ENCODE measurements at places on chromosomes 12 and 14. TPM values are rescaled to one million over a fixed set of nuclear protein-coding genes. Genes with fewer than 3 reads are reported as not detected.

- no peak for DNase-seq
Measured at GRCh38 chr12:57178213-57178612, 30.8 kb upstream of the LRP1-AS start.

DNA sequence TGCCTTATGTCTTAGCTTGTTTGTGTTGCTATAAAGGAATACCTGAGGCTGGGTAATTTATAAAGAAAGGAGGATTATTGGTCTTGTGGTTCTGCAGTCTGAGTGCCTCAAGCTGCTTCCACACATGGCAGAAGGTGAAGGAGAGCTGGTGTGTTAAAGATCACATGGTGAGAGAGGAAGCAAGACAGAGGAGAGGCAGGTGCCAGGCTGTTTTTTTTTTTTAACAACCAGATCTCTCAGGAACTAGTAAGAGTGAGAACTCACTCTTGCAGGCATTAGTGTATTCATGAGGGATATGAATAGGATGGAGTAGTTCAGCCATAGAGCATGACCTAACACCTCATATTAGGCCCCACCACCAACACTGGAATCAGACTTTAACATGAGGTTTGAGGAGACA is 123.4 kb downstream of the CMAS start:
- no peak for DNase-seq

GRCh38 chr12:108700833-108701541 is 30.3 kb downstream of the CORO1C start:
- DNase-seq = no peak

DNA sequence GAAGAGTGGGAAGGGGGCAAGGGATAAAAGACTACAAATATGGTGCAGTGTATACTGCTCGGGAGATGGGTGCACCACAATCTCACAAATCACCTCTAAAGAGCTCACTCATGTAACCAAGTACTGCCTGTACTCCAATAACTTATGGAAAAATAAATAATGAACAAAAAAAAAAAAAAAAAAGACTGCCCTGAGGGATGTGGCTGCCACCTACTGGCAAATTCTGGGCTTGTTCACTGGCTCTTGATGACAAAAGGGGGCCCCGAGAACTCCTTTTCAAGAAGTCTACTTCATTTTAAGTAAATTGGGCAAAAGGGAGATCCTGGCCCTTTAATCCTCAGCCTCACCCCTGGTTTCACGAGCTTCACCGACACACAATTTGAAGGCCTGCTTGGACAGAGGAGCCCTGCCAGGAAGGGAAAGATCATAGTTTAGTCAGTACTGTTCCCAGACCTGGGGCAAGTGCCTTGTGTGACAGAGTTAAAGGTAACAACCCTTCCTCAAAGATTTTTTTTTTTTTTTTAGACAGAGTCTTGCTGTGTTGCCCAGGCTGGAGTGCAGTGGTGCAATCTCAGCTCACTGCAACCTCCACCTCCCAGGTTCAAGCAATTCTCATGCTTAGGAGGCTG is 26.1 kb upstream of the STAC3 start:
- peak; percentile 48 for DNase-seq

RFX4 gene
- total RNA-seq = not detected

- DNase-seq = no peak
Measured at GRCh38 chr12:128603573-128604115, 220.1 kb downstream of the SLC15A4 start.

- DNase-seq = no peak
Measured at GRCh38 chr14:68756000-68756481, 36.8 kb downstream of the ZFP36L1 start.

DNA sequence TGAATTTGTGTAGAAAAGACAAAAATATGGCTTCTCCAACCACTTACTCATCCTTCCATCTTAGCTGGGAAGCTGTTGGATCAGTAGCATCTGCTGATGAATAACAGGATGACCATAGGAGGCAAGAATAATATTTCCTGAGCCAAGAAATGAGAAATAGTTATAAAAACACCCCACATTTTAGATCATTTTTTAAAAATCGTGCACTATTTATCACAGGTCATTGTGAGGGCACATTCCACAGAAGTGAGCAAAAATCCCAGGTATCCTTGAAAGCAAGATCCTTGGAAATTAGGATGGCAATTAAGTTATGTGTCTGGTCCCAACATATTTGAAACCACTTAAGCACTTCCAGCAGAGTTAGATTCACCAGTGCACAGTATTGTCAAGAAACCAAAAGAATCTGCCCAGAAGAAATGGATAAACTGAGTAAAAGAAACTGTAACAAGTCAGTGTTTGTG is 8.4 kb downstream of the FAR2 start:
- DNase-seq = no peak

- DNase-seq = no peak
Measured at GRCh38 chr14:90831821-90832220, 15.6 kb upstream of the TTC7B start.

GRCh38 chr12:51405801-51406207 is 14.6 kb upstream of the GALNT6 start:
- no peak for DNase-seq

DNA sequence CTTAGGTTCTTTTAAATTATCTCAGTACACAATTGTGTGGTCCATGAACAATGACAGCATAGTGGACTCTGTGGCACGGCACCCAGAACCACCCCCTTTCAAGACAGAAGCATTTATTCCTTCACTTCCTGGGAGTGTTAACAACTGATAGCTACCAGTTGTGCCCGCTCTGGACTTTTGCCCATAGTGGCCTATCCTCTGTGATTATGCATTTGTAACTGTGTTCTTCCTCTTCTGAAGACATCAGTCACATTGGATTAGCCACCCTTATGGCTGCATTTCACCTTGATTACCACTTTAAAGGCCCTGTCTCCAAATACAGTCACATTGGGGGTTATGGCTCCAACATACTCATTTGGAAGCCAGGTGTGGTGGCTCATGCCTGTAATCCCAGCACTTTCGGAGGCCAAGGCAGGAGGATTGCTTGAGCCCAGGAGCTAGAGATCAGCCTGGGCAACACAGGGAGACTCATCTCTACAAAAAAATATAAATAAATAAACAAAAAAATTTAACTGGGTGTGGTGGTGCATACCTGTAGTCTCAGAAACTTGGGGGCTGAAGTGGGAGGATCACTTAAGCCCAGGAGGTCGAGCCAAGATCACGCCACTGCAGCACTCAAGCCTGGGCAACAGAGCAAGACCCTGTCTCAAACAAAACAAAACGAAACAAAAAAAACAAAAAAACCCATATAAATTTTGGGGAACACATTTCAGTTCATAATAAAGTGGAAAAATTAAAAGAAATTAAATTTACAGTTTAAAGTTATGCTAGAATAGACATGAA is 27.6 kb upstream of the PHC1 start:
- DNase-seq = no peak

PWP1 gene
- 22.4 TPM for total RNA-seq

GRCh38 chr12:94621662-94622359 is 28.5 kb downstream of the TMCC3 start:
- DNase-seq = peak; percentile 42

NELL2 gene
- 5.8 TPM for total RNA-seq

GRCh38 chr12:53627919-53628318 is 1.7 kb upstream of the ATF7 start:
- no peak for DNase-seq

GRCh38 chr14:68633131-68633991 is 159.5 kb downstream of the ZFP36L1 start:
- DNase-seq = no peak

MYF5 gene
- total RNA-seq = not detected

DNA sequence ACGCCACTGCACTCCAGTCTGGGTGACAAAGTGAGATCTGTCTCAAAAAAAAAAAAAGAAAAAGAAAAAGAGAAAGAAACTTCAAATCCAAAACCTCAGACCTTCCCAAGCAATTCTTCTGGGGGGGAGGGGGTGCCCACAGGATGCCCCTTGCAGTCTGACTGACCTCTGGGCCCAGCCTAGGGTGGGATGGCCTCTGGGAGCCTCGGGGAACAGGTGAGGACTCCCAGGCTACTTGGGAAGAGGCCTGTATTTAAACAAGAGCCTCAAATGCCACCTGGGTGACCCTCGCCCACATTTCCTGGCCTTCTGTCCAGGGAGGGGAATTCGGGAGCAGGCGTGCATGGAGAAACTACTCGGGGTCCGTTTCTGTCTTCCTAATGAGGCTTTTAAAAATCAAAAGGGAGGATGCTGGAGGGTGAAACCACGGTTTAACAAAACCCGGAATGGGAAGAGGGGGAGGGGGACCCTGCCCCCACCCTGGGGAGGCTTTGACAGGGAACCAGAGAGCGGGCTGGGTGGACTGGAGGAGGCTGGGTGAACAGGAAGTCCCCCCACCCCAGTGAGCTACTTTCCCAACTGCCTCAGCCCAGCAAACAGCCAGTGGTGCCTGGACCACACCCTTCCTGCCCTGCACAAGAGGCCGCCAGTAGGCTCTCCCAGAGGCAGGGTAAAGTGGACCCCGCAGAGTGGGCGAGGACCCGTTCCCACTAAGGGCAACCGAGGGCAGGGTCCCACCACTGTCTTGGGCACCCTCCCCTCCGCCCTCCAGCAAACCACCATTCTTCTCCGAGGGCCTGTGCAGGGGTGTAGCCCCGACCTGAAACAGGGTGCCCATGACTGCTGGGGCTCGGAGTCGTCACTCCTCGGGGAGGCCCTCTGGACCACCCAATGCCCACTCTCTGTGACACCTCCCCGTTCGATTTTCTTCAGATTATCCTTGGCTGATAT is 1.5 kb upstream of the FBRSL1 start:
- peak; percentile 60 for DNase-seq

GRCh38 chr14:64549791-64550620 is at the start of gene PPP1R36:
Gene PPP1R36 (plus strand): TSS chr14:64549961. CDS start chr14:64549998, 37 bp downstream.
- DNase-seq = peak; percentile 84

DNA sequence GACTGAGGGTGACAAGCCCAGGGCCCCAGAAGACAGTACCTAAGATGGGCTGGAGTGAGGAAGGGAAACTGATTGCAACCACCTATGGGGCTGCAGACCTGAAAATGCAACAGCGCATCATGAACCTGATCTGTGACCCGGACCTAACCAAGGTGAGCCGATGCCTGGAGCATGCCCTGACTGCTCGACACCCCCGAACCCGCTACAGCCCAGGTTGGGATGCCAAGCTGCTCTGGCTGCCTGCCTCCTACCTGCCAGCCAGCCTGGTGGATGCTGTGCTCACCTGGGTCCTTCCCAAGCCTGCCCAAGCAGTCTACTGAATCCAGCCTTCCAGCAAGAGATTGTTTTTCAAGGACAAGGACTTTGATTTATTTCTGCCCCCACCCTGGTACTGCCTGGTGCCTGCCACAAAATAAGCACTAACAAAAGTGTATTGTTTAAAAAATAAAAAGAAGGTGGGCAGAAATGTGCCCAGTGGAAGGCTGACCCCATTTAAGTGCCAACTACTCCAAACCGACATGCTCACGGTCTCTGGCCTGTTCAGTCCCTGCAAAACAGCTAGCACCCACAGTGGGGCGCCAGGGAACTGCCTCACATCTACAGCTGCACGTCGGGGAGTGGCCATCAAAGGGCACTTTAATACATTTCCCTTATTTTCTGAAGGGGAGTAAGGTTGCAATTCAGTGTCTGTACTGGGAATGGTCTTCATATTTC is 4.2 kb downstream of the RDH5 start:
- peak; percentile 84 for DNase-seq

GRCh38 chr12:79452906-79453305 is 237.9 kb downstream of the PAWR start:
- no peak for DNase-seq
